ENCODE measurements at places on chromosomes 6 and 20. TPM values are rescaled to one million over a fixed set of nuclear protein-coding genes. Genes with fewer than 3 reads are reported as not detected.

DNA sequence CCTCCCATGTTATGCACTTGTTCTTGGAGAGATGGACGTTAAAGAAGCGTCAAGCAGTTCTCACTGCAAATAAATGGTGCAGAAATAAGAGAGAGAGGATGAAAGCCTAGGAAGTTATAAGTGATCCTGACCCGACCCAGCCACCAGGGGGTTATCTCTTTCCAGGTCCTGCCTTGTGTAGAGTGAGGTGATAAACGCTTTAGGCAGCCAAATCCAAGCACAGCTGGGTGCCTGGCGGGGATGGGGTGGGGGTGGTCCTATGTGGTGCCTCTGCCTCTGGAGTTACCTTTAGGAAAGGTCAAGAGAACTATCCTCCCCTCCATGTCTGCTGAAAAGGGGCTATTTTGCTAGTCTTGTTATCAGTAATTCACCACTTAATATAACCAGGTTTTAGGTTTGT, 9.2 kb upstream of the TFAP2A start:
- no peak for DNase-seq
- H3K4me1 ChIP-seq = peaks cover 3% of the 10 kb centered on the region
- no peak overlapping the region for H3K27ac ChIP-seq
- peaks cover 64% of the 10 kb centered on the region for H3K27me3 ChIP-seq

GRCh38 chr6:137213331-137213740, 5.8 kb downstream of the IFNGR1 start:
- H3K4me1 ChIP-seq = no peaks in the 10 kb centered on the region
- no peak for DNase-seq
- no peak overlapping the region for H3K27ac ChIP-seq
- H3K27me3 ChIP-seq = no peaks in the 10 kb centered on the region
- H3K4me3 ChIP-seq = no peak overlapping the region

DNA sequence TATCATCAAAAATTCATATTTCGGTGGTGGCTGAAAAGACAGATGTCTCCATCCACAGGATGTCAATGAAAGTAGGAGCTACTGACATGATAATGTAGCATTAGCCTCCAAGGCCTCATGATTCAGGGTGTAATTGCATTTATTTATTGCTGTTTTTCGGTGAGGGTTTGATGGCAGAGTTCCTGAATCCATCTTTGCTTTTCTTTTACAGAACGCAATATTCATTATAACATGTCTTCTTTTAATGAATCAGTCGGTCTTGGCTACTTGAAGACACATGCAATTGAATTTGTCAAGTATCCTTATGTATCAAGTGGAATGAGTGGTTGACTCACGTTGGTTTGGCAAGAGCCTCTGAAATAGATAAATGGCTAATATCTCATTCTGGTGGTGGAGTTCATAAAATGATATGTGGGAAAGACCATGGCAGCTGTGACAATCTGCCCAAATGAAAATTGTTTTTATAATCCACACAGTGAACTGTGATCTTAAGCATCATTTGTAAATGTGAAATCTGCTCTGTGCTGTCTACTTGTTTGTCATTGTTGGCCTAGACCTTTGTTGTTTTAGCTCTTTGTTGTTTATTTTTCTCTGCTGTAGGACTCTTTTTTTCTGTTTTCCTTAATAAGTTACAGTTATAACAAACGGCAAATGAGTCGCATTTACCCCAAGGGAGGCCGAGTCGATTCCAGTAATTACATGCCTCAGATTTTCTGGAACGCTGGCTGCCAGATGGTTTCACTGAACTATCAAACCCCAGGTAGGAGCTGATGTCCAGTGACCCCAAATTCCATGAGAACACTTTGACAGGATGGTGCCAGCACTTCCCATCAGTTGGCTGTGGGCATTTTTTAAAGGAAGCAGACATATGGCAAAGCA, 105.7 kb upstream of the LAMP5 start:
- no peak overlapping the region for H3K27ac ChIP-seq
- DNase-seq = no peak
- H3K4me3 ChIP-seq = no peak overlapping the region
- H3K4me1 ChIP-seq = no peaks in the 10 kb centered on the region
- no peaks in the 10 kb centered on the region for H3K27me3 ChIP-seq

DNA sequence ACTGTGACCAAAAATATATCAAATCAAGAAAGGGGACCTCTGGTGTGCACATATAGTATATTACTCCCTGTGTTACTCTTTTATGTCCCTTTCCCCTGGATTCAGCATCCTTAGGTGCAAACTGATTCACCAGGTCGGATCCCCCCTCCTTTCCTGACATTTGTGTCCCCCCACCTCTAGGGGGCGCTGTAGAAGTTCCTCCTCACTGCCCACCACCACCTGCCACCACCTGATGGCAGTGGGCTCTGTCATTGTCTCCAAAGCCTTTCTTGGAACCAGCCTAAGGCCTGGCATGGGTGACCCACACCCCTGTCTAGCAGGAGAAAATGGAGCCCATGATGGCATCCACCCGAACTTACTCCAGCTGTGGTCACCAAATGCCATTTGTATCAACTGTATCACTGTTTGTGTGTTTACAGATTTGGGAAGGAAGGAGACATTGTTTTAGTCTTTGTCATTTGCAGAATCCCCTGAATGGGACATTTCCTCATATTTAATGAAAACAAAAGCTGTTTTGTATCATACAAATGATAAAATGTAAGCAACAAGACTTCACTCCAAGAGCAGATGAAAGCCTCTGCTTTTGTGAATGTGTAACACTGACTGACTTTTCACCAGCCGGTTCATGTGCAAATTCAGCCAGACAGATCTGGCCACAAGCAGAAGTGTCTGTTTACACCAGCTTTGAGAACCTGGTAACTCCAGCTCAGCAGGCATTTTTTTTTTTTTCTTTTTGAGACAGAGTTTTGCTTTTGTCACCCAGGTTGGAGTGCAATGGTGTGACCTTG, 66.2 kb downstream of the ARMC2 start:
- no peak overlapping the region for H3K4me3 ChIP-seq
- no peaks in the 10 kb centered on the region for H3K27me3 ChIP-seq
- no peaks in the 10 kb centered on the region for H3K36me3 ChIP-seq

DNA sequence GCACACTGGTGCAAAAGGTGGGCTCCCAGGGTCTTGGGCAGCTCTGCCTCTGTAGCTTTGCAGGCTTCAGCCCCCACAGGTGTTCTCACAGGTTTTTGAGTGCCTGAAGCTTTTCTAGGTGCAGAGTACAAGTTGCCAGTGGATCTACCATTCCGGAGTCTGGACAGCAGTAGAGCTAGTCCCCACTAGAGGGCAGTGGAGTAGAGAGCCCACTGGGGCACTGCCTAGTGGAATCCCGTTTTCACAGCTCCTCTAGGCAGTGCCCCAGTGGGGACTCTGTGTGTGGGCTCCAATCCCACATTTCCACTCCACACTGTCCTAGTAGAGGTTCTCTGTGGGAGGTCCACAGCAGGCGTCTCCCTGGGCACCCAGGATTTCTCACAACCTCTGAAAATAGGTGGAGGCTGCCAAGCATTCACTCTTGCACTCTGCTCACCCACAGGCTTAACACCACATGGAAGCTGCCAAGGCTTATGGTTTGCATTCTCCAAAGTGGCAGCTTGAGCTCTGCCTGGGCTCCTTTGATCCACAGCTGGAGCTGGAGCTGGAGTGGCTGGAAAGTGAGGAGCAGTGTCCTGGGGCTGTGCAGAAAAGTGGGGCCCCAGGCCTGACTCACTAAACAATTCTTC, 86.3 kb upstream of the PROKR2 start:
- no peak overlapping the region for H3K27ac ChIP-seq
- no peak for DNase-seq
- H3K4me1 ChIP-seq = no peaks in the 10 kb centered on the region
- H3K27me3 ChIP-seq = no peaks in the 10 kb centered on the region
- H3K4me3 ChIP-seq = no peak overlapping the region

GRCh38 chr20:15411781-15412180, 1074.4 kb upstream of the FLRT3 start:
- H3K27ac ChIP-seq = no peak overlapping the region
- H3K4me3 ChIP-seq = no peak overlapping the region
- no peaks in the 10 kb centered on the region for H3K27me3 ChIP-seq
- no peak for DNase-seq
- H3K36me3 ChIP-seq = no peaks in the 10 kb centered on the region

GRCh38 chr6:98944168-98944567, 3.6 kb downstream of the FBXL4 start:
- no peak overlapping the region for H3K4me3 ChIP-seq
- H3K4me1 ChIP-seq = no peaks in the 10 kb centered on the region
- no peak overlapping the region for H3K27ac ChIP-seq
- no peaks in the 10 kb centered on the region for H3K36me3 ChIP-seq
- DNase-seq = no peak
- H3K27me3 ChIP-seq = no peaks in the 10 kb centered on the region

GRCh38 chr6:121940728-121941127, 458.7 kb upstream of the HSF2 start:
- no peaks in the 10 kb centered on the region for H3K4me1 ChIP-seq
- H3K27me3 ChIP-seq = no peaks in the 10 kb centered on the region
- DNase-seq = no peak
- H3K27ac ChIP-seq = no peak overlapping the region
- H3K36me3 ChIP-seq = no peaks in the 10 kb centered on the region

- H3K27ac ChIP-seq = no peak overlapping the region
- no peak overlapping the region for H3K4me3 ChIP-seq
- H3K4me1 ChIP-seq = no peaks in the 10 kb centered on the region
- no peaks in the 10 kb centered on the region for H3K36me3 ChIP-seq
- no peaks in the 10 kb centered on the region for H3K27me3 ChIP-seq
These were observed 80.4 kb upstream of the RIPOR2 start for GRCh38 chr6:25016014-25016720.

DNA sequence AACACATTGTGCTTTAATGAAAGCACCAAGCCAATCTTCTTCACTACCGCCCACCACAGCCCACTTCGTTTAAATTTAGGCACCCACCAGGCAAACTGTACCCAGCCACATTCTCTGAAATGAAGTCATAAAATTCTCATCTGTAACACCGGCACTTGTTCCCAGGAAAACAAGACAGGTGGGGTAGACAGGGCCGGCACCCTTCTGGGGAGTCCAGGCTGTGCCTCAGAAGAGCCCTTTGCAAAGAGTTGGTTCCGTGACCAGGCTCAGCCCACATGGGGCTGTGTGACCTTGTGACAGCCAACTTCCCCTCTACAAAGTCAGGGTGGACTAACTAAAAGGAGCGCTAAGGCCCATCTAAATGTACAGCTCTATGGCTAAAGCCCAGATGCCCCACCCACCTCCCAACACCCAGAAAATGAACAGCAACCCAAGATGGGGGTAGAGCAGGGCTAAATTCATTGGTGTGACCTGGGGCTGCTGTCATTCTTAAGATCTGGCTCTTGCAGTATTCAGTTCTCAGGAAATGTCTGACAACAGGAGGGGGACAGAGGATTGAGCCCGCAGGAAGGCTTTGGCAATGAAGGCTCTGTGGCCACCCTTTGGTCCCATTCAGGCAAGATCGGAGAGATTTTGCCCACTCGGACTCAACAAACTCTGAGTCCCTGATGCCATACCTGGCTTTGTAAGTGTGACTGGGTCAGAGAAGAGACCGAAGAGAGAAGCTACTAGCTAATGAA, 56.7 kb downstream of the TRERF1 start:
- H3K36me3 ChIP-seq = no peaks in the 10 kb centered on the region
- H3K4me1 ChIP-seq = peaks cover 4% of the 10 kb centered on the region
- no peak overlapping the region for H3K27ac ChIP-seq
- no peaks in the 10 kb centered on the region for H3K27me3 ChIP-seq

DNA sequence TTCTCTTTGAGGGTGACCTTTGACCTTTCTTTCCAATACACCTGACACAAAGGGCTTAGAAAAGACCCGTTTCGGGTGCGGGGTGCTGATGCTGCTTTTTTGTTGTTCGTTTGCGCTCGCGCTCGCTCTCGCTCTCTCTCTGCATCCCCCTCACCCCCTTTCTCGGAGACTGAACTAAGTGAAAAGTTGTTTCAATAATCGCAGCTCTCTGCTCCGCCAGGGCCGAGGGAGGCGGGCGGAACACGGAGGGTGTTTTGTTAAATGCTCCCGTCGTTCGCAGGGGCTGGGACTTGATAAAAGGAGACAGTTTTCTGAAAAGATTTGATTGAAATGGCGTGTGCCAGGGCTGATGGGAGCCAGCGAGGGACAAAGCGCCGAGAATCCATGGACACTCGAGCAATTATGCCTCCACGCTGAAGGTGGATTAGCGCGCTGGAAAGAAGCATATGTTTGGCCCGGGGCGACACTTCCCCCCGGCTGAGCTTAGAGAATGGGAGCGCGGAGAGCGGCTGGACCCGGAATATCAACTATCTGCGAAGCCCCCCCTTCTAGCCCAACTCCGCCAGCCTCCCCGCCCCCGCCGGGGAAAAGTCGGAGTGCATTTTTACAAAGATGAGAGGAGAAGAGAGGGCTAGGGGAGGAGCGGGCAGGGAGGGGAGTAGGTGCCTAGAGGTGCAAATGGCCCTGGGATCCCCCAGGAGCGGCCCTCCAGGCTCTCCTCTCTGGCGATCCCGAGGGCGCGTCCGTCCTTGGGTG, 25.0 kb downstream of the TFAP2A start:
- no peaks in the 10 kb centered on the region for H3K27me3 ChIP-seq
- H3K27ac ChIP-seq = no peak overlapping the region
- no peaks in the 10 kb centered on the region for H3K4me1 ChIP-seq
- no peak for DNase-seq
- no peaks in the 10 kb centered on the region for H3K36me3 ChIP-seq

DNA sequence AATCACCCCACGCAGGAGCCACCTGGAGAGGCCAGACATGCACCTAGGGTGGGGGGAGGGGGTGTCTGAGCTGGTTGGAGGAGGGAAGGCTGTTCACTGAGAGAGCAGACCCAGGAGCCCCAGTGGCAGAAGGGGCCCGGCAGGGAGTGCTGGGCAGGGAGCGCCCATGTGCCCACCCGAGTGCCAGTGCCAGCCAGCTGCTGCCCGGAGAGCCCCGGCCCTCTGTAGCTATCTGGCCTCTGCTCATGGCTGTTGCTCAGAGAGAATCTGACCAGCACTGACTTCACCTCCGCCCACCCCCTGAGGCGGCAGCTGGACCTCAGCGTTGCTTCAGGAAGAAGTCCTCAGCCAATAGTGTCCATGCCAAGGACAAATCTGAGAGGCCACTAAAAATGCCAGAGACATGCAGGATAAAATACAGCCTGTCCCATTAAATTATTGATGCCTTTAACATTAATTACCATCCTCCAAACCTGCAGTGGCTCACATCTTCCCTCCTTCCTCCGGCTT, 22.8 kb downstream of the SLC17A9 start:
- no peak overlapping the region for H3K4me3 ChIP-seq
- H3K27me3 ChIP-seq = no peaks in the 10 kb centered on the region
- no peak overlapping the region for H3K27ac ChIP-seq
- DNase-seq = no peak
- peaks cover 10% of the 10 kb centered on the region for H3K4me1 ChIP-seq

DNA sequence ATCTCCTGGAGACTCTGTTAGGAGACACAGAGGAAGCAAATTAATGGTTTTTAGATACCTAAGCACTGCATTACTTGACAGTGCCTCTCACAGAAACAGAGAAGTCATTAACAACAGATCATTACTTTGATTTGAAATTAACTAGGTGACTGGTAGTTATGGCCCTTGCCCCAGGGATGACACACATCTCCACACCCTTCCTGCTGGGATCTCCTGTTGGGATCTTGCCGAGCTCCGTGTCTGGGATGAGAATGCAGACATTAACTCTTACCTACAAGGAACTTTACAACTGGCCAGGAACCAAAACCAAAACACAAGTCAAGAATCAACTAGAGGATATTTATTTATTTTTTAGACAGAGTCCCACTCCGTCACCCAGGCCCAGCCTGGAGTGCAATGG, 2.2 kb upstream of the PRELID3B start:
- H3K36me3 ChIP-seq = no peaks in the 10 kb centered on the region
- H3K4me1 ChIP-seq = peaks cover 43% of the 10 kb centered on the region
- no peaks in the 10 kb centered on the region for H3K27me3 ChIP-seq
- no peak overlapping the region for H3K4me3 ChIP-seq

The DUSP15 gene
- 19.8 TPM for total RNA-seq

The CTCFL gene
- total RNA-seq = not detected

The THEMIS gene
- total RNA-seq = 3.8 TPM

The SCRT2 gene
- not detected for total RNA-seq

The FABP7 gene
- total RNA-seq = not detected

Data from Peyer's patch (tissue), 4 donors.